ENCODE measurements at places on chromosomes 3 and 15.

- DNase-seq: no peak
Measured at GRCh38 chr15:36291501-36291900, 287.9 kb upstream of the CDIN1 start.

DNA sequence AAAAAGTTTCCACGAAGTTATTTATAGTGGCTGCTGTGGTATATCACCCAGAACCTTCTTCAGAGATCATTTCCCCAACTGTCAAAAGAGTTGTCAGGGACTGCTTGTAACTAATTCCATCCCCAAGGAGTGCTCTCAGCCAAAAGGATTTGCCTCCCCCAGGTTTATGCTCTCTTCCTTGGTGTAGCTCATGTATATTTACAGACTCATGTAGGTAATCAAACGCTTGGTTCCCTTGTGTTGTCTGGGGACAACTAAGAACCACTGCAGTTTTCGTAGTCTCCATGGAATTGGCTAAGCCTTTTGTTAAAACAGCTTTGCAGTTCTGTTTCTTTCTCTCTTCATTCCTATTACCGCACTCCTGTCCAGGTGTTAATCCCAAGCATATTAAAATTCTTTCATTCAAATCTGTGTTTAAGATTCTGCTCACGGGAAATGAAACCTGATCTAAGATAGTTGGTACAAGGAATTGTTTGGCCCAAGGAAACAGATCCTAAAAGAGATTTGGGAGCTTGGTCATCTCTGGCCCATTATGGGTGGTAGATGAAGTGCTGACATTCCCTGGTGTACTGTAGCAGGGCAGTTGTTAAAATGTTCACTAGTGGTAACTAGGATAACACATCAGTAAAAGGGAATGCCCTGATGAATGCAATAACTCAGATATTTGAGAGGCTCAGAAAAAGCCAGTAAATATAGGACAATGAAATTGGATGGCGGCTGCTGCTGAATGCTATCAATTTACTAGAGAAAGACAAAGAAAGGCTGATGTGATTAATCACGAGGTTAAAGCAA is 361.3 kb upstream of the GBE1 start:
- DNase-seq: no peak

- no peak for DNase-seq
Measured at GRCh38 chr3:37367436-37367835, 193.1 kb upstream of the LRRFIP2 start.

GRCh38 chr15:73249499-73249898 is 119.3 kb downstream of the HCN4 start:
- DNase-seq: no peak

GRCh38 chr3:71524672-71525071 is 58.9 kb downstream of the FOXP1 start:
- DNase-seq: peak; percentile 91

GRCh38 chr3:95044101-95044500 is 981.2 kb downstream of the NSUN3 start:
- DNase-seq: no peak

DNA sequence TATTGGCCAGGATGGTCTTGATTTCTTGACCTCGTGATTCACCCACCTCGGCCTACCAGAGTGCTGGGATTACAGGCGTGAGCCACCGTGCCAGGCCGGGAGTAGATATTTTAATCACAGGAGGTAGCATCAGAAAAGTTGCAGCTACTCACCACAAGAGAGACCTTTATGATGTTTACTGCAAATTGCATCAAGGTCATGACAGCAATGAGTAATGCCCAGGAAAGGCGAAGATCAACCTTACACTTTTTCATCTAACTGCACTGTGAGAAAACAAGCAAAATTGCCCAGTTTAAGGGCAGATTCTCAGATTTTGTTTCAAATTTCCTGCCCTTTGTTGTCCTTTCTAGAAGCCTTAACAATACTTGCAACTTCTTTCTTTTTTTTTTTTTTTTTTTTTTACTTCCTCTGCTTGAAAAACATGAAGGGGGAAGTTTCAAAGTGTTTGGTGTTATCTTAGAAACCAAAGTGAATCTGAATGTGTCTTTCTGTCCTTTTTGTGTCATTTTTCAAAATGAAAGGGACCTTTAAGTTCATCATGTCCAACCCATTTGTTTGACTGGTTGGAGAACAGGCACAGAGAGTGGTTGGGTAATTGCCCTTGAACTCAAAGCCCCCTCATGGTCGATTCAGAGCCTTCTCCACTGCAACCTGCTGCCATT is 25.0 kb downstream of the TGFBR2 start:
- DNase-seq: no peak

DNA sequence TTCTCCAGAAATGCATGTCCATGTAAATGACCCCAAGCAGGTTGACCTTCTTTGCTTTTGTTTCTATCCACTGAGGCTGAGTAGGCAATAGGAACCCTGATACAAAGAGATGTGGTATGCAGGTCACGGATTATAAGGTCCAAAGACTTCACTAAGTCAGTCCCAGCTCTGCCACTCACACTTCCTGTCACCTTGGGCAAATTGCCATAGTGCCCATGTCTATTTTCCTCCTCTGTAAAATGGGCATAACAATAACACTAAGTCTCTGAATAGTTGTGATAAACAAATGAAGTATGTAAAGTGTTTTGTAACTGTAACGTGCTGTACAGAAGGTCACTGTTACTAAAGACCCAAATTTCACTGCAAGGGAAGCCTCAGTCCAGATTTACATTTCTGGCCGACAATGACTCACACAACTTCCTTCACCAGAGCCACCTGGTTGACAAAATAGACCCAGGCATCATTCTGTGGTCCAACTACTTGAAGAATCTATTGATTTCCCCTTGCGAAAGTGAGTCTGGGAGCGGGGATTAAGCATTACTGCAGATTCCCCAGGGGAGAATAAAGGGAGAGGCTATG is 175.4 kb upstream of the LPP start:
- no peak for DNase-seq

DNA sequence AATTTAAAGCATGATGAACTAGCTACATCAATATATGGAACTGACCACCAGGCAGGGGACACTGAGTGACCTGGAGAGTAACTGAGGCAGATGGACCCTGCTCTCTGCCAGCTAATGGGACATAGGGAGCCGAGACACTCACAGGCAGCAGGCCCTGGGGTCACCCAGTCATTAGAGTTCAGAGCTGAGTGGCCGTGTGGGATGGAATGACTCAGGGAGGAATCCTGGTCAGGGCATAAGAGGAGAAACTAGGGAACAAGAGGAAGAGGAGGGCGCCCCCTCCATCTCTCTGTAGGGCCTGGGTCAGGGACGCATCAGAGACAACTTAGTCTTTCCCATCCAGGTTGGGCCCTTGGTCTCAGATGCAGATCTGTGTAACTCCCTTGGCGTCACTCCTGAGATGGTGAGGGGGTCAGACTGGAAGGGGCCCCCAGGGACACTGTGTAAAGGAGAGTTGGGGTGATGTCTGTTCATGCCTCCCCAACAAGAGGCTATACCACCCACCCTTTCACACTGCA is 39.8 kb downstream of the CCDC12 start:
- no peak for DNase-seq

DNA sequence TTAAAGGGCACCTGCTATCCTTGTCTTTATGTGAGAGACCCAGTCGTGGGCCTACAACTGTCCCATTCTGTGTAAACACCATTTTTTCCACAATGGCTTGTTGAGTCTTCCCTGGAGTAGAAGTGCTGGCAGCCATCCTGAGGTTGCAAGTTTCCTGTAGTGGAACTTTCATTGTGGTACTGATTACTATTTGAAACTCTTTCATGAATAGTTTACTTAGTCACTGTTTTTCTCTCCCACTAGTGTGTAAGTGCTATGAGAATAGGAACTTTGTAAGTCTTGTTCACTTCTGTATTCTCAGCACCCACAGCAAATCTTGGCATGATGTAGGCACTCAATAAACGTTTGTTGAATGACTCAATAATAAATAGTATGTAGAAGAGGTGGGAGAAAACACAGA is 48.6 kb downstream of the RARB start:
- DNase-seq: no peak

DNA sequence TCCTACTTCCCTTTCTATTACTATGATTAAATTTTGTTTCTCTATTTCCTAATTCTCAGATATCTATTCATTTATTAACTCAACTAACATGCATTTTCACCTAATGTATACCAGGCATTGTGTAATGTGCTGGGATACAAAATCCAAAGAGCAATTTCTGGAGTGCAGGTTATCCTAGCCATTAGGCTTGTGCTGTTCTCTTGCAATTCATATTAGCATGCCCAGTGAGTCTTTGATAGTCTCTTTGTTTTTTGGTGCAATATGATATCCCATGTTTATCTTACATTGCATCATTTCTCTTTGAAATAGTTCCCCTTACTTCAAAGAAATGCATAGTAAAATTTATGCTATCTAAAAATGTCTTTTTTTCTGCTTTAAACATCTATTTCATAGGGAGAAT is 13.9 kb upstream of the DPPA4 start:
- DNase-seq: no peak

DNA sequence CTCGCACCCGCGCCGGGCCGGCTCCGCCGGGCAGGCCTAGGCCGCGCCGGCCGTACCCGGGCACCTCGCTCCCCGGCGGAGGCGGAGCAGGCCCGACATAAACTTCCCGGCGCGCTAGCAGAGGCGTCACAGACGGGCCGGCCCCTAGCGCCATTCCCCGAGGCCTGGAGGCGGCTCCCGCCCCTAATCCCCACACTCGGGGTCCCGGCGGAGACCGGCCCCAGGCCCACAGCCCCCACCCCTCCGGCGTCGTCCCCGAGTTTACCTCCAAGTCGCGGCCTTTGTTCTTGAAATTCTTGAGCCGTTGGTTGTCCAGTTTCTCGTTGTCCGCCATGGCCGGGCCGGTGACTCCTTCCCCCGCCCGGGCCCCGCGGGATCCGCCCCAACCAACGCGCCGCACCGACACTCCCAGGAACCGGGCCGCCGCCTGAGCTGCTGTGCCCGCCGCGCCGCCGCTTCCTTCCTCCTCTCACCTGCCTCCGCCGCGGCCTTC is 376 bp downstream of the KPNA4 start:
- DNase-seq: peak; percentile 88

DNA sequence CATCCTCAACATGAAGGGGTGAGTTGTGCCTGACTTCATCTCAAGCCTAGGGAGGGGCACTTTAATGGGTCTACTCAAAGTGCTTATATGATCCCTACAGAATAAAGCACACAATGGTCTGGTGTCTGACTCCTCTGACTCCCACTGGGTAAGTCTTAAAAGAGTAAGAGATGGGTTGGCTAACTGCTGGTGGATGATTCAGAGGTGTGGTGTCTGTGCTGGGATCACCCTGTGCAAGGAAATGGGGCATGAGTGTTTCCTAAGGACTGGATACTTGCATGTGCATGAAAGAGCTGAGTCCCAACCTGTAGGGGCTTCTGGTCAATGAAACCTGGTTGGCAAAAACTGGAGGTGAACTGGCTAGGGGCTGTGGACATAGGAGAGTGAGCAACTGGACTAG is 158.8 kb downstream of the IL20RB start:
- DNase-seq: no peak

DNA sequence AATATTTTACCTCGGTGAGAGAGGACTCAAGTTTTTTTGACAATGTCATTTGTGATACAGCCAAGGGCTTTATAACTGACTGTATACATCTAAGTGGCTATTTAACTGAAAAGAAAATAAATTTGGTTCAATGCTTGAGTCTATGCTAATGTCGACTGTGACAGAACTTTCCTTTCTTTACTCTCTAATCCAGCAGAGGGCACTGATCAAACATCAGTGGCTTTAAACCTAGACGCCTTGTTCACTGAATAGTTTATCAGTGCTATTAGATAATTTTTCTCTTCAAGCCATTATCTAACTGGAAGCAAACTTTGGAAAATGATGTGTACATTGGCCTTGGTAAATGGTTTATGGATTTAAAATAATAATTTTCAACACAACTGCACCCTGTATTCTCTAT is 285.1 kb downstream of the CHL1 start:
- no peak for DNase-seq

DNA sequence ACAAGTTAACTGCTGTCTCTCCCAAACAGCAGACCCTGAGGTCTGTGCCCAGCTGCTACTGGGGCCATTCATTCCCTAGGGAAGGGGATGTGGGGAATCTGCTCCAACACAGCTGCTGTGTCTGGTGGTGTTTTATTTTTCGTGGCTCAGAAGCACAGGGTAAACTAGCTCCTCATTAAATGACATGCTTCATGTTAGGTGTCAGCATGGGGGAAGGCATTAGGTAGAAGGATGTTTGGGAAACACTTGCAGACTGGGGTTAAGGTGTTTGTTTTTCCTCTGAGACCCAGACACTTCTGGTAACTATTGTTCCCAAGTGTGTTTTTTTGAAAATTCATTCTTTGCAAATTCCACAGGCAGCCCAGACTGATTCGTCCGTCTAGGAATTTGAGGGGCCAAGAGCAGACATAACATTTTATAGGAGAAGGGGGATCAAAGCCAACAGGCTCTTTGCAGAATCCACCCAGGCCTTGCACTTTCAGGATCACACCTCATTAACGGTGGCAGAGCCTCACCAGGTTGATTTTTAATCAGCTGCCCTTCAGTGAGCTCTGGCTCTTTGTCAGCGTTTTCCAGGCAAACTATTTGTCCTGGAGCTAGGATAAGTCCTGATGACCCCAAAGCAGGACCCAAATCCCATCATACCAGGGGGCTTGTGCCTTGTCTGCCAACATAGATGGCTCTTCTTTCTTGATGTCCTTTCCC is 65.4 kb upstream of the ITGA11 start:
- DNase-seq: no peak

DNA sequence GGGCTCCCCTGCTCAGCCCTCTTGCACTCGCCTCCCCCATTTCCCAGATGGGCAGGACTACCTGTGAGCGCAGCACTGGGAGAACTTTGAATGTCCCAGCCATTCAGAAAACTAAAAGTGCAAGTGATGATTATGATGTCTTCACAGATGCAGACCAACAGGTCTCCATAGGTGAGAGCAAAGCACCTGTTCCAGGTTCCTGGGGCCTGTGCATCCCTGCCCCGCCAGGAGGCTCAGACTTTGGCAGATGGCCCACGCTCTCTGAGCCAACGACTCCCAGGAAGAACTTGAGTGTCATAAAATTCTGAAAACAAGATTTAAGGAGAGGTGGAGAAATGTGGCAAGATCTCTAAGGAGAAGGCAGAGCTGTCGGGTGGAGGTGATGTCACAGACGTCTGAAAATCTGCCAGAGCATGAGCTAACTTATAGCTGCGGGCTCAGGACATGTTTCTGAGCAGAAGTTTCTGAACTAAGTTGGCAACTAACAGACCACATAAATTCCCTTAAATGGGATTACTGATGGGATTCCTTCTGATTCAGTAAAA is 110.8 kb upstream of the IGF1R start:
- no peak for DNase-seq

GRCh38 chr15:69357773-69358771 is 56.1 kb upstream of the KIF23 start:
- peak; percentile 85 for DNase-seq
